Substantia nigra (tissue), 51 donors: ENCODE measurements at places on chromosomes 5 and 9.

- no peak for DNase-seq
Measured at GRCh38 chr5:158857371-158857770, 242.3 kb downstream of the EBF1 start.

DNA sequence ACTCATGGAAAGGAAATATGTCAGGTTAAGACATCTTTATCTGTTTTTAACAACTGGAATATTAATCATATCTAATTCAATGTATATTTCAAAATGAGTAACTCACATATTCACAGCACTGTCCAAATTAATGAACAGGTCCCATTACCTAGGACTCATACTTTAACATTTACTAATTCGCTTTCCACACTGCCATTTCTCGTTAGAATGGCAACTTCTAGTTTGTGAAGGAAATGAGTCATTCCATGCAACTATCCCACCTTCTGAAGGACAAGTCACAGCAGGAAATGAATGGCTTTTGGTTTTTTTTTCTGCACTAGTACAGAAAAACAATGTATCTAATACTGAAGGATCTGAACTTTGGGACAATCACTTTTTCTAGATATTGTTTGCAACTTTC, 24.6 kb upstream of the IFNK start:
- no peak for DNase-seq

- DNase-seq: no peak
Measured at GRCh38 chr5:178434851-178435250, 155.3 kb downstream of the COL23A1 start.

DNA sequence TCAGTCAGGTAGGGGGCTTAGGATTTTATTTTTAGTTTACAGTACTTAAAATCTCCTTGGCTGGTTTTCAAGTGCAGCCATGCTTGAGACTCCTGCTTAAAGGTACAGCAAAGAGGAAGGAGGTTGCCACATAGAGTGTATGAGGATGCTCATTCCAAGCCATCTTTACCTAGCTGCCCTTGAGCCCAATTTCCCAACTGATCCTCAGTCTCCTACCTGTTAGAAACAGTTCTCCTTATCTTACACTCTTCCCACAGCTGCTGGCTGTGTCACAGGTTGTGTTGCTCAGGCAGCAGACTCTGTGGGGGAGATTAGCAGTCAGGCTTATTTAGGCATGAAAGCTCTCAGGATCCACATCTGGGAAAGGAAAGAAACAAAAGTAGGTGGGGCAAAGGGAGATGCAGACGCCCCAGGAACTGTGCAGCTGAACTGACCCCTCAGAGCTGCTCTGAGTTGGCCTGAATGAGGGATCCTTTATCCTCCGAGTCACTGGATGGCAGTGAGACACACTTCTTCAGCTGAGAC, 95.1 kb downstream of the NMUR2 start:
- no peak for DNase-seq

GRCh38 chr9:92631452-92632343, 38.2 kb downstream of the IPPK start:
- no peak for DNase-seq

- DNase-seq: no peak
Measured at GRCh38 chr5:180799194-180799593, 3.4 kb downstream of the MGAT1 start.

DNA sequence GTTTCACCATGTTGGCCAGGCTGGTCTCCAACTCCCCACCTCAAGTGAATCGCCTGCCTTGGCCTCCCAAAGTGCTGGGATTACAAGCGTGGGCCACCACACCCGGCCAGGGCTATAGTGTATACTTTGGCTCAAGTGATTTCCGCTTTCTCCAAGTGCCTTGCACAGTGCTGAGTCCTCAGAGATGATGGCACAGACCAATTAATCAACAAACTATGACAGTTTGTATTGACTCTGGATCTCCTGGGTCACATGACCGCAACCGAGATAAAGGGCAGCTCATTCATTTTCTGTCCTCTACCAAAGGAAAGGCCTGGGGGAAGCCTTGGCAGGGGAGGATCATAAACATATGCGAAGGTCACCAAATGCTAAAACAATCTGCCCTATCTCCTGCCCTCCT, 11.4 kb upstream of the LARP1 start:
- DNase-seq: no peak

- no peak for DNase-seq
Measured at GRCh38 chr5:143176048-143176447, 227.4 kb downstream of the NR3C1 start.

- no peak for DNase-seq
Measured at GRCh38 chr5:78638423-78638822, 10.1 kb downstream of the LHFPL2 start.

DNA sequence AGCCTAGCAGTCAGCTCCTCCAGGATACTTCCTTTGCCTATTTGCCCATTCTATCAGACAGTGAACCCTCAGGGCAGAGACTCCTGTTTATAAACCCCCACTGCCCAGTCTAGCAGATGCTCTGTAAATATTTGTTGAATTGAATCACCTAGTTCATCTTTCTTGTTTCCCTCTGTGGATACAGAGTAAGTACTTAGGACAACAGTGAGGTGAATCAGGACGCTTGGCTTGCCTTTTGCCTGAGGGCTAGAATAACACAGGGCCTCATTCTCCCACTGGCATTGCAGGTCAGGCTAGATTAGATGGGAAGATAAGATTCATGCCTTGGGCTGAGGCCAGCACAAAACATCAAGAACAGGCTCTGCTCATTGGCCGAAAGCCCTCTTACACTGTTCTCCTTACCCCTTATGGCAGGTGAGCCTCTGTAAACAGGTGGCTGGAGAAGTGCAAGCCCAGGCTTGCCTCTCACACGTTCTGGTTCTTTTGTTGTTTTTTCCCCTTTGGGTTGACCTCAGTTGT, 22.2 kb downstream of the TNFSF8 start:
- DNase-seq: no peak

DNA sequence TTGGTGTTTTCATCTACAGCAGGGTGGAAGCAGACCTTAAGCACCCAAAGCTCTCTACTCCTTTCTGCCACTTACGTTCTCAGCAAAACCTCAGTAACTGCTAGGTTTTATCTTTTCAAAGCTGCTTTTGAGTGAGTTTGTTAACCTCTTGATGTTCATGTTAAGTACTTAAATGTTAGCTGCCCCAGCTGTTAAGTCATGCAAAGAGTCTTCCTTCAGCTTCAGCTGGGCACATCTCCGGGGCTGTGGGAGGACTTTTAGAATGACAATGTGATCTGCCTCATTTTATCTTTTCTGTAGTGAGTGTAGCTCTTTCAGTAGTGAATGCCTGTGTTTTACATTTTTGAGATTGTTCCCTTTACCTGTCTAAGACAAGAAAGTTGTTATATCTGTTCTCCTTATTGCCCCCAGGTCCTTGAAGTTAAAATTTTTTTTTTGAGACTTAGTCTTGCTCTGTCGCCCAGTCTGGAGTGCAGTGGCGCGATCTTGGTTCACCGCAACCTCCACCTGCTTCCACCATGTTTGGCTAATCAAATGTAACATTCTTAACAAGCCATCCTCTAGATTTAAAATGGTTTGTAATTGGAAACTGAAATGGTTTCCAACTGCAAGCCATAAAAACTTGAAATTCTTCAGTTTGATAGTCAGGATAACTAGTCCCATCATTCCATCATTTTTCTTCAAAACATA, 19.6 kb downstream of the KDM4C start:
- DNase-seq: no peak

GRCh38 chr9:109349421-109349846, 28.6 kb upstream of the EPB41L4B start:
- no peak for DNase-seq

GRCh38 chr5:33755231-33755630, 136.6 kb downstream of the ADAMTS12 start:
- DNase-seq: no peak

- no peak for DNase-seq
Measured at GRCh38 chr5:3201941-3202340, 393.7 kb upstream of the IRX1 start.

GRCh38 chr5:137847687-137848086, 20.0 kb upstream of the MYOT start:
- DNase-seq: no peak

DNA sequence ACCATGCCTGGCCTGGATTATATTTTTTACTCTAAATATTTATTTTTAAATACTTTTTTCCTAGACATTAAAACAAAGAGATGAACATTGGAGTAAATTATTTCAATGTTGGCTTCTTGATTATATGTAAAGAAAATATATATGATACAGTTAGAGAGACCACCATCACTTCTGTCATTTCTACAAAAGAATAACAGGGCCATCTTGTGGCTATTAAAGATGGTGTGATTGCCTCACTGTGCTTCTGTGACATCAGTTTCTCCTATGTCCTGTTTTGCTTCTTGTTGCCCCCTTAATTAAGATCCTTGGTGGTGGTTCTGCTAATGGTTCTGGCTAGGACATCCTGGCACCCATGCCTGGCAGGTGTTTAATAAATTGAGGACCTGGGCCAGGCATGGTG, 32.9 kb downstream of the NDFIP1 start:
- no peak for DNase-seq

DNA sequence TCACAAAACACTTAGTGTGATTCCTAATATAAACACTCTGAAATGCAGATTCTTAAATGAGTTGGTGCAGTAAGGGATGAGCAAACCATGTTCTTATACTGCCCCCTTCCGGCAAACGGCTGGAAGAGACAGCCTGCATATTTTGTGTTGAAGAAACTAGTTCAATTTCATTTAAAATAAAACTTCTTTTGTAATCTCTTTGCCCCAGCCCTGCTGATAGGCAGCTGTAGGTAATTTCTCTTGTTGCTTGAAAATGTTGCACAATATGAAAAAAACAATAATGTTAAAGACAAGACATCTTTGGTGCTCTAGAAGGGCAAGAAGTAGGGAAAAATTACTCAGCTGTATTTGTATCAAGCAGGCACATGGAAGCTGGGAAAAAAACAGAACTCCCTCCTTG, 89.7 kb upstream of the CCNG1 start:
- DNase-seq: peak; percentile 4

DNA sequence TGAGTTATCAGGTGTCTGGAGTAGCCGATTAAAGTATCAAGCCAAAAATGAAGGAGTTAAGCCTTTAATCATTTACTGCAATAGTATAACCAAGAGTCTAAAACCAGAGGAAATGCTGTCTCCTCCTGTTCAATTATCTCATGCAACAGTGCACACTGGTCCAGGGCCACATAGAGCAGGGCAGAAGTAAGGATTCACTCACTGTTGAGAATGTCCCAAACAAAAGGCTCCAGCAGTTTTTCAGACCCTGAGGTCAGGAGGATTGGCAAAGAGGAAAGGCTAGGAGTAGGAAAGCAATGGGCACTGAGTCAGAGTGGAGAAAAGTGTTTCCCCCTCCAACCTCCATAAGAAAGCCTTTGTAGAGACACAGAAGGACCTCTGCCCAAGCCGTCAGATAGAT, 168.2 kb downstream of the RNF180 start:
- DNase-seq: no peak

DNA sequence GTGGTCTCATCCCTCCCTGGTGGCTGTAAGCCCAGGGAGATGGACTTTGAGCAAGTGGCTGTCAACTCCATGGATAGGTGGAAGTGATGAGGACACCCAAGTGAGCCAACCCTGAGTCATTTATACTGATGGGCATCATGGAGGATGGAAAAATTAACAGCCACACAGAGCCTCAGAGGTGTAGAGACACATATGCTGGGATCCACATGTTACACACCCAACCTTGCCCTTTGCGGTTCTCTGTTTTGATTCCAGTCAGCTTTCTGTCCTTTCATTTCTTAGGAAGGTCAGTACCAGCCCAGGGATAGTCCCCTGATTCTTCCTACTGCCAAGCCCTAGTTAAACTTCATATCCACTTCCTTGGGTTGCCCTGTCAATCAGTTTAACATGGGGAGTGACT, 51.9 kb downstream of the PSAT1 start:
- DNase-seq: no peak

DNA sequence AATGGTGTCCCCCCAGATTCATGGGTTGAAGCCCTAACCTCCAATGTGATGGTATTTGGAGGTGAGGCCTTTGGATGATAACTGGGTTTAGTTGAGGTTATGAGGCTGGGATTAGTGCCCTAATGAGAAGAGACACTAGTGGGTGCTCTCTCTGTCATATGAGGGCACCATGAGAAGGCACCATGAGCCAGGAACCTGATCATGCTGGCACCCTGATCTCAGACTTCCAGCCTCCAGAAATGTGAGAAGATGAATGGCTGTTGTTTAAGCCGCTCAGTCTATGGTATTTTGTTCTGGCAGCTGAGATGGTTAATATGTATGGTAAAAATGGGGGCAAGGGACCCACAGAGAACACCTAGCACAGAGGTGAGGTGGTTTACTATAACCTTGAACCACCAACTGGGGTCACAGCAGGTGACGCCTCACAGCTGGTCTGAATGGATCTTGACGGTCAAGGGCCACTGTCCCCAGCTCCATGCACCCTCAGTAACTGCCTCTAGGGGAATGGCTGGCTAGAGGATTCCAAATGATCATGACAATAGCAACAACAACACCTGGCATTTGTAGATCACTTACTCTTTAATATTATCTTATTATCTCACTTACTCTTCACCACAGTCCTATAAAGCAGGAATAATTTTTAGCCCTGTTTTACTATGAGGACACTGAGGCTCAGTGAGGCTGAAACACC, 57.1 kb downstream of the FOXI1 start:
- no peak for DNase-seq

DNA sequence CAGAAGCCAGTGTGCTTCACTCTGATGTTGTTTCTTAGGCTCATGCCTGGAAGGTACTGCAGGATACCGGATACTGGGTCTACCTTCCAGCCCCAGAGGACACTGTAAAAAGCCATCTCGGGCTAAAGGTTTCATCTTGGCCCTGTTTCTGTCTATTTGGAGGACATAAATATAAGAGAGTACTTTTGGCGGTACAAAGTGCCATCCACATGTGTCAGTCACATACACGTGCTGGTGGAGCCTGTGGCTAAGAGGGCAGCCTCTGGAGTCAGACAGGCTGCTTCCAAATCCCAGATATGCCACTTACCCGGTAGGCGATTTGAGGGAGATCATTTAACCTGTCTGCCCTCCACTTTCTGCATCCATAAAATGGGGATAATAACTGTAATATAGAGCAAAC, 160.4 kb downstream of the NR3C1 start:
- DNase-seq: no peak

GRCh38 chr9:129023036-129023907, 4.9 kb downstream of the SH3GLB2 start:
- DNase-seq: peak; percentile 41

DNA sequence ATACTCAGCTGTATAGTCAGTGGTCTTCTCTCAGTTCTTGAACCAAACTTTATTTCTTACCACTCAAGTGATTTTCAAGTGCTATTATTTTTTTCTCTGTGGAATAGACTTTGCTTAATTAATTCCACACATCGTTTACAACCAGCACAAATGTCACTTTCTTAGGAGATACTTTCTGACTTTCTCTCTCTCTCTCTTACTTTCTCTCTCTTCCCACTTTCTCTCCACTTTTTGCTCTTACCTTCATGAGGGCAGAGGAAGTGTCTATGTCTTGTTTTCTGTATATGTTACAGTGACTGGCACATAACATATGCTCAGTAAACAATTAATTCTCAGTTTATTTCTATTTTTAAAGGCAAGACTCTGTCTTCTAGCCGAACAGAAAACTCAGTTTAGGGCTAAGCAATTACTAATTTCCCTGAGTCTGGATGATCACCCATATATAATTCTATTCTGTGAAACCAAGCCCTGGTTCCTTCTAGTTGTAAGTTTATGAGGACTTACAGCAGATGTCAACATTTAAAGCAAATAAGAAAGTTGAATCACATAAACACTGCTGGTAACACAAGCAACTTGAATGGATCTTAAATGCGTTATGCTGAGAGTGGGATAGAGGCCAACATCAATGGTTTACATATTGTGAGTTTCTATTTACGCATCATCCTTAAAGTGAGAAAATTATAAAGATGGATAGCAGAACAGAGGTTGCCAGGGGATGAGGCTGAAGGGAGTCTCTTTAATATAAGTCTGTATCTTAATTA, 791.4 kb downstream of the MTRR start:
- DNase-seq: no peak

- no peak for DNase-seq
Measured at GRCh38 chr5:113692466-113692865, 179.0 kb downstream of the YTHDC2 start.
